ENCODE measurements at places on chromosomes 6 and 20.

DNA sequence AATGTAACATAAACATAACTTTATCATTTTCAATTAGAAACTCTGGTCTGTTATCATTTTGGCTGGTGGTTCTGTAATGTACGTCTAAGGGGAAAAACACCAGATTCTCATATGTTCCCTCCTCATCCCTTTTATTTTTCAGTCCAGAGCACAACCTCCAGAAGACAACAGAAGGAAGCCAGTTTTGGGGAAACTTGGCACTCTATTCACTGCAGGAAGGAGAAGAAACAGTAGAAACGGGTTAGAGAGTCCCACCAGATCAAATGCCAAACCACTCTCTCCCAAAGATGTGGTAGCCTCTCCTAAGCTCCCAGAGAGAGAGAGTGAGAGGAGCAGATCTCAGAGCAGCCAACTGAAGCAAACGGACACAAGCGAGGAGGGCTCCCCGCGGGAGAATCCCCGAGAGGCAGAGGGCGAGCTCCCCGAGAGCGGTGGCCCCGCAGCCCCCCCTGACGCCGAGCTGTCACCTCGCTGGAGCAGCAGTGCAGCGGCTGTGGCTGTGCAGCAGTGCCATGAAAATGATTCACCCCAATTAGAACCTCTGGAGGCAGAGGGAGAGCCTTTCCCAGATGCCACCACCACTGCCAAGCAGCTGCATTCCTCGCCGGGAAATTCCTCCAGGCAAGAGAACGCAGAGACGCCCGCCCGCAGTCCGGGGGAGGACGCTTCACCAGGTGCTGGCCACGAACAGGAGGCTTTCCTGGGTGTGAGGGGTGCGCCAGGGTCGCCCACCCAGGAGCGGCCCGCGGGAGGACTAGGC, 117.8 kb downstream of the RTN4IP1 start:
- DNase-seq, result no peak

DNA sequence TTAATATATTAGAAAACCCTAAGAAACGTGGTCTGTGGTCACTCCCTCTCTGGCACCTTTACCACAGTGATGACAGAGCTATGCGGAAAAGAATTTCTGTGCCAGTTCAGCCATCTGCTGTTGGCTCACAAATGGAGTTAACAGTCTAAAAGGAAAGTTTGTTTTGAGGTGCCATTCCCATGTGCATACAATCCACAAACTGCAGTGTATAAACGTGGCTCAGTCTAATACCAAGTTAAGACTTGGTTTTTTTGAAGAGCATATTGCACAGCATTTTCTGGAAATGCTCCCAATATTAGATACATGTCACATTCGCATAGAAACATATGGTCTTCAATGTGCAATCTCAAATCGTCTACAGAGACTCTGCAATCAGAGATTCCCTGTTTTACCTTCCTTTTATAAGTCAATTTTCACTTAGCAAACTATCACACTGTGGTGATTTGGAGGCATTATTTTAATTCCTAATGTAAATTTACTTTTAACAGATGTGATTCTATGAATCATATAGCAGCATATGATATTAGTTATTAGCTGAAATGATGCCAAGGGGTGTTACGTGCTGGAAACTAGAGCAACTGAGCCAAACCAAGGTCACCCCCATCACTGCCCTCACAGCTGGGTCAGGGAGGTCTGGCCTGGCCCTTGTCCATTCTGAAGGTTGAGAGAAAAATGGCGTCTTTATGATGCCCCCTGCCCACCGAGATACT, 383.5 kb downstream of the PRKN start:
- no peak for DNase-seq

DNA sequence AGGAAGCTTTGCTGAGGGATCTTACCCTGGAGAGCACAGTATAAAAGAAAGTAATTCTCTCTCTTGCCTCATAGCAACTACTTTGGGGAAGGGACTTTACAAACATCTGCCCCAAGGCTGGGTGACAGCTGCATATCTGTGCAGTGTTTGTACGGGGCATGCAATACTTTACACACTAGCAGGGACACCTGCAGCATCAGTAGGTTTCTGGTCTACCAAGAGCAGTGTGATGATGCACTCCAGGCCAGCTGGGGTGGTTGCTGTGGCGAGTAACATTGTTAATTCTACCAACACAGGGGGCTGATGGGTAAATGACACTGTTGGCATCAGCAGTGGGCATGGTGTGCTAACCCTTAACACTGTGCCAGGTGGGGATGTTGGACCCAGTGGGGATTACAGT, 48.0 kb downstream of the ADTRP start:
- no peak for DNase-seq

- no peak for DNase-seq
Observed at GRCh38 chr20:37986044-37986858, 47.0 kb downstream of the TTI1 start.

DNA sequence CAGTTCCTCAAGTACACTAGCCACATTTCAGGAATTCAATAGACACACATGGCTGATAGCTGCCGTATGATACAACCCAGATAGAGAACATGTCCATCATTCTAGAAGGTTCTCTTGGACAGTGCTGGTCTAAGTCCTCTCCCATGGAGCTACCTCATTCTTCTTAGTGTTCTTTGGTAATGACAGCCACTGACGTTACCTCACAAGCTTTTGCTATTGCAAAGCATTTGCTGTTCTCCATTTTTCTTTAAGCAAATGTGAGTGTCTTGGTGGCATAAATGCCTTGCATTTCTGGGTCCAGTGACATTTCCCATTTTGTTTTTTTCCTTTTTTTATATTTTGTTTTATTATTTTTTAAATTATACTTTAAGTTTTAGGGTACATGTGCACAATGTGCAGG, 8.3 kb upstream of the CEBPB start:
- no peak for DNase-seq

DNA sequence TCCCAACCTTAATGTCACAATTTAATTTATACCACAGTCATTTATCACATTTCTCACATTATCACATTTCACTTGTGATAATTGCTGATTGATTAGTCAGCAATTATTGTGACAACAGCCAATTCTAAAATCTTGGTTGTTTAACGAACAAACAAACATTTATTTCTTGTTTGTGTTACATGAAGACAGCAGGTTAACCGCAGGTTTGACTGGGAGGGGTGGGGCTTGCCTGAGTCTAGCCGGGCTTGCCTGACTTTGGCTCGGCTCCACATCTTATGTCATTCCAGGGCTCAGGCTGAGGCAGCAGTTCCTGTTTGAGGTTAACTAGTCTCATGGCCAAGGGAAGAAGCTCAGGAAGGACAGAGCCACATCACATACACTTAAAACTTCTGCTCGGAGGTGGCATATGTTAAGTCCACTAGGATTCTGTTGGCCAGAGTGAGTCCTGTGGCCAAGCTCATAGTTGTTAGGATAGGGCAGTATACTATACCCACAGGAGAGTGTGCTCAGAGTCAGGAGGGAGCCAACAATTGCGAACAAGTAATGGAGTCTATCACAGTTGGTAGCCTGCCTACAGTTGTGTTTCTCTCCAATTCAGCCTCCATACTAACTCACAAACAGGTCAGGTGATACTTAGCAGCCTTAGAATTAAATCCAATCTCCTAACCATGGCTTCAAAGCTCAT, 90.0 kb upstream of the IFNGR1 start:
- no peak for DNase-seq

DNA sequence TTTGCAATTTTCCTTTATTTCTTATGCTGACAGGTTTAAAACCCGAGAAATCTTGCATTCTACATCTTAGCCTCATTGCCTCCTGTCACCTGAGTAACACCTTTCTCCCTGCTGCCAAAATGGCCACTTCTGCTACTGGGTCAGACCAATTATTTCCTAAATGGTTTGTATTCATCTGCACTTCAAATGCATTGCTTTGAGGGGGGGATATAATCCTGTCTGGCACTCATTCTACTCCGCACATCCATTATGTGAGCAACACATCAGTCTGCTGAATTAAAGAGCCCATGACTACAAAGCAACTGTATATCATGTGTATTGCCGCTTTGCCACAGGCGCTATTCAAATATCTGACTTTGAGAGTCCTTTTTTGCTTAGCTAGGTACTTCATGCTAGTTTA, 141.6 kb upstream of the TSHZ2 start:
- DNase-seq, result no peak

- no peak for DNase-seq
Observed at GRCh38 chr6:12956991-12957320, 240.4 kb downstream of the PHACTR1 start.

DNA sequence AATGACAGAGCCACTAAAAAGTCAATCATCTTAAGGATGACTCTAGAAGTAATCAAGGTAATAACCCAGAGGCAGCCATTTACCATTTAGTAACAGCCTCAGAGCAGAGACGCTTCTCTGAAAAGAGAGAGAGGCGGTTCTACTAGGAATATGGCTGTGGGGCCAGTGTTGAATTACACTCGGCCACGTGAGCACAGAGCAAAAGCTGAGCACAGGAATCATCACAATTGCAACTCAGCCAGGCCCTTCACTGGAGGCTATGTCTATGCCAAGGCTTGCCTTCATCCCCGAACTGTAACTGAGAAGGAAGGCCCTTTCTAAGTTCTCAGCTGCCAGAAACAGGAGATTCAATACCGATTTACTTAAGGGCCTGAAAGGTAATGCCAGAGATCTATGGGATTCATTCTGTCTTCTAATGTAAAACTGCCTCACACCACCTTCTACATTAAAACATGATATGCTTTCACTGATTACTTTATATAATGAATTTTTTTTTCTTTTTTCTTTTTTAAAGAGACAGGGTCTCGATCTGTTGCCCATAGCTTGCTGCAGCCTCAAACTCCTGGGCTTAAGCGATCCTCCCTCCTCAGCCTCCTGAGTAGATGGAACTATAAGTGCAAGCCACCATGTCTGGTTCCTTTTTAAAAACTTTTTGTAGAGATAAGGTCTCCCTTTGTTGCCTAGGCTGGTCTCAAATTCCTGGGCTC, 67.6 kb downstream of the NUDT3 start:
- DNase-seq, result no peak

GRCh38 chr6:8829796-8830195, 394.5 kb upstream of the SLC35B3 start:
- DNase-seq, result no peak

DNA sequence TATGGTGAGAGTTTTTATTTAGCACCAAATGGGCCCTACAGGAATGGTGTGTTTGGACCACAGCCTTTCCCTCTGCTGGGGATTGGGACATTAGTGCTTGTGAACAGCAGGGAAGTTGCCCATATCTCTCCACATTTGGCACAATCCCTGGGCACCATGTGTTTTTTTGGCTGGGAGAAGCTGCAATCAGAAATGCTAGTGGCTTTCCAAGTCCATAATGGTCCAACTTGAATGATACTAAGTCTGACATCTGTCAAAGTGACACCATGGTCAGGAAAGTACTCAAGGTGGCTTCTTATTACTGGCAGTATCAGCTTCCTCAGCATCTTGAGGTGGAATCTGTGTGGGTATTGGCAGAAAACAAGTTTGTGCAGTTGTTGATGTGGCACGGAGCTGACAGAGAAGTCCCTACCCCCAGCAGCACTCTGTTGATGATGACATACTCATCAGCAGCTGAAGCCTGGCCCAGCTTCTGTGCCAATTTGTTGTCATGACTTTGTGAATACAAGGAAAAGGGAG, 53.0 kb downstream of the SASH1 start:
- DNase-seq, result no peak

DNA sequence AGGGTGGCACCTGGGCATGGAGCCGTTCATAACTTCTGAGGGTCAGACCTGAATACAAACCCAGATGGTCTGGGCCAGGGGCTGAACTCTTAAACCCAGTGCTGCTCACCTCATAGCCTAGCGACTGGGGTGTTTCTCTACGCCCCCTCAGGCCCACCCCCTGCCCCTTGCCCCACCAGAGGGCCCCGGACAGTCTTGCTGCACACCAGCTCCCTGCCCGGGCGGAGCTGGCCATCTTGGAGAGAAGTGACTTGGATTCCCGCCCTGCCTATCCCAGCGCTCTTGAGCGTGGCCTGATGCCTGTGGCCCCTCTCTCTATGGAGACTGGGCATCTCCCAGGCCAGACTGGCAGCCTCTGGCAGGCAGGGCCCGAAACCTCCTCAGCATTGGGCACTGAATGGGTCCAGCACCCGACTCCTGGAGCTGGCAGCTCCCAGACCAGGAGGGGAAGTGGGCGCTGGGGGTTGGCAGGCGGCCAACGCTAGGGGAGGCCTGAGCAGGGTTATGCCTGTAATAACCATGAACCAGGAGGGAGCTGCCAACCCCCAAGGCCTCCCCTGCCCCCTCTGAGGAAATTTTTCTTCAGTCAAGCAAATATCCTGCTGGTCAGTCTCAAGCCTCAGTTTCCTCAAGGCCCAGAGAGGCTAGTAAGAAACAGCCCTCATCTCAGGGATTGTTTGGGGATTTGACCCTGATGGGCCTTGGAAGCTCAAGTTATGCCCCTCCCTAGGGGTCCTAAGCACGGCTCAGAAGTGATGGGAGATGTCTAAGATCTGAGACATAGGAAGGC, 169.5 kb downstream of the VEGFA start:
- no peak for DNase-seq

DNA sequence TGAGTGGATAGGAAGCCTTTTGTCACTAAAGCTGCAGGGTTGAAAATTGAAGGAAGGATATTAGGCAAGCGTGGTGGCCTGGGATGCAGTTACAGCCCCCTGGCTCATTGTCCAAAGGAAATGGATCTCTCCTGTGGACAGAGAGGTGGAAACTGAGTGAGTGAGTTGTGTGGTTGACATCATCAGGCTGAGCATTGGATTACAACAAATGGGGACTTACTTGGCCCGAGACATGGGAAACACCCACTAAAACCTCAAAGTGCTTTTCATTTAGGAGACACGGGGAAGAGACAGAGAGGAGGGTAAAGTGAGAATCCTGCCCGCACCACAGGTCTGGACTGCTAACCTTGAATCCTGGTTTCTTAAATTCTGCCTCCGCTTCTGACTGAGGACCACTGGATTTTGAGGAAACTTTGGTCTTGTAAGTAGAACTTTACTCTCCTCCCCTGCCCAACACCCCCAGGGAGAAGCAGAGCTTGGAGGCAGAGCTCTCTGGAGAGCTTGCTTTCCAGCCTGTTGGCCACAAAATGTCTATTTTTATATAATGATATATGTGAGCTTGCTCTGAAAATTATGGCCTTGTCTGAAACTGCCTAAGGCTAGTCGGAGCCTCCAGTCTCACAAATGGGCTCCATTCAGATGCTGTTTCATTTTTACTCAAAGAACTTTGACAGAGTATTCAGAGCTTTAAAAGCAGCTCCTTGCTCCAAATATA, at the start of gene PKIG:
Gene PKIG, plus strand, starts transcription at position 269 of the 715 bp plus-strand sequence. CDS start 31,978 bp downstream, outside the sequence.
- no peak for DNase-seq

- no peak for DNase-seq
Observed at GRCh38 chr20:19944772-19945459, 72.2 kb upstream of the NAA20 start.
